GM12878 (cell line): ENCODE measurements at places on chromosomes 4 and X.

GRCh38 chr4:142875117-142875516 lies 29.0 kb upstream of the INPP4B start:
- DNase-seq: no peak

GRCh38 chrX:18676050-18676449 lies 4.1 kb upstream of the RS1 start:
- no peak for DNase-seq

DNA sequence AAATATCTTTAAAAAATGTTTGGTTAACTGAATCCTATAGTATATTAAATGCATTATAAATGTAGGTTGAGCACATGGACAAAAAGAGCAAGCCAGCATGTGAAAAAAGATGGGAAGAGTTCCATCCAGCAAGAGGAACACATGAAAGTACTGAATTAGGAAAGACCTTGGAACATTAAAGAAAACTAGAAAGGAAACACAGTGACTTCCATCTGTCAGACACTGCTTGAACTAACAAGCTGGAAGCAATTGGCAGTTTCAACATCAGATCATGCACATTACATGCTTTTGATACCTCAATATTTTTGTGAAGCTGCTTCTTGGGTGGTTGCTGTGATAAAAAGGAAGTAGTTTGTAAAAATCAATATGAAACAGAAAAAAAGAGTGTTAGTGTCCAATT lies 626.8 kb upstream of the GNPDA2 start:
- DNase-seq: no peak

DNA sequence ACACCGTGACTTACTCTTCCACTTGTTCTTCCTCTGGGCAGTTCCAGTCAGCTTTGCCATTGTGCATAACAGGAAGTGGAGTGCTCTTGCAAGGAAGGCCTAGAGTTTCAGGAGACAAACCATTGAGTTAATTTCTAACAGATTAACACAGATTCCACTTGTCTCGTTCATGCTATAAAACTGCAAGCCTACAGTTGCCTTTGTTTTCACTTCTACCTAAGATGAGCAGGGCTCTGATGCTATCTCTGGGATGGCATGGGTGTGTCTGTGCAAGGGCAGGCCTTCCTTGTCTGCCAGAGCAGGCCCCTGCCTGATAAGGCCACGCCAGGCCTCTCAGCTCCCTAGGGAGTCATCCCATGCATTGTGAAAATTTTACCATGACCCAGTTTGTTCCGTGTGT lies 67.7 kb upstream of the PGRMC2 start:
- no peak for DNase-seq

- DNase-seq: no peak
Observed at GRCh38 chr4:80465238-80465637, 129.7 kb downstream of the CFAP299 start.

GRCh38 chrX:97806946-97807345 lies 923.2 kb downstream of the RPA4 start:
- DNase-seq: no peak

DNA sequence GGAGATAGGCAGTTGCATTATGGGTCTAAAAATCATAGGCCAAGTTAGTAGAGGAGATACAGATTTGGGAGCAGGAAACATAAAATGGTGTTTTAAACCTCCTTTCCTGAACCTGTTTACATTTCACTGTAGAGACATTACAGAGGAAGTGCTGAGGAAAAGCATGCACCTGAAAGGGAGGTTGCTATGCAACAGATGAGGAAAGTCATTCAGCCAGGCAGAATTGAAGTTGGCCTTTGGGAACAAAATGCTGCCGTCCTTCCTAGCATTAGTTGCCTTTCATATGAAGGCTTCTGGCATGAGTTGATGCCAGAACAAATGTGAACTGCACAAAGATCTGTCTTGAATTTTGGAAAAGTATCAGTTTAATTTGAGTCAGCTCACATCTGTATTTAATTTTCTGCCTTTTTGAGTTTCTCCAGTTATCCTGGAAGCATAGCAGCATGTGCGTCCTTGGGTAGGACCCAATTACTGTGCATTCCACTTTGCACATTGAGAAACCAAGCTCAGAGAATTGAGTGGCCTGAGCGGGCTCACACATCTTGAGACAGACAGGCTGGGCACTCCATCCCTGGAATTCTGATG lies 38.2 kb downstream of the MAGED1 start:
- no peak for DNase-seq

DNA sequence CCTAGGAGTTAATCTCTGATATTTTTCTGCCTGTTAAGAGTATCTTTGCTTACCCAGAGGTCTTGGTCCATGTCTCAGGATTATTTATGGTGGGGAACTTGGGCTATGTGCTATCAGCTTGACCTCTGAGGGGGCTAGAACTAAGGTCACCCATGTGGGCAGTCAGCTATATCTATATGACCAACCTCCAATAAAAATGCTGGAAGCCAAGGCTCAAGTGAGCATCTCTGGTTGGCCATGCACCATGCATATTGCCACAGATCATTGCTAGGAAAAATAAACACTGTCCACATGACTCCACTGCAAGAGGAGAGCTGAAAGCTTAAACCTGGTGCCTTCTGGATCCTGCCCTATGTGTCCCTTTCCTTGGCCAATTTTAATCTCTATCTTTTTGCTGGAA lies 196.5 kb upstream of the SLC7A11 start:
- DNase-seq: no peak

GRCh38 chr4:12712648-12713339 lies 771.3 kb downstream of the RAB28 start:
- no peak for DNase-seq

GRCh38 chrX:85052205-85052604 lies 48.5 kb downstream of the APOOL start:
- DNase-seq: no peak

DNA sequence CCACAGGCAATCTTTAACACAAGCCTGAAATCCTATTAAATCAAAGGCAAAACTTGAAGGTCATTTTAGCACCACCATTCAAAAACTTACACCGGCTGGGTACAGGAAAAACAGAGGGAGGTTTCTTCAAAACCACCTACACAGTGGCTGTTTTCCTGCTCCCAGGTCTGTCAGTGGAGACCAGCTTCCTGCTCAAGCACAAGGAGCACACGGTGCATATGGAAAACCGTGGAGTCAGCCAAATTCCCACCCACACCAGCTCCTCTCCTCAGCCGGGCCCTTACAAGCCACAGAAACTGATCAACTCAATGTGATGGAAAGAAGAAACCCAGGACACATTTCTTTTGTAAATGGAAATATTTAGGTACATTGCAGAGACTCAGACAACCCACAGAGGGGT lies 14.3 kb upstream of the FAM241A start:
- DNase-seq: no peak

DNA sequence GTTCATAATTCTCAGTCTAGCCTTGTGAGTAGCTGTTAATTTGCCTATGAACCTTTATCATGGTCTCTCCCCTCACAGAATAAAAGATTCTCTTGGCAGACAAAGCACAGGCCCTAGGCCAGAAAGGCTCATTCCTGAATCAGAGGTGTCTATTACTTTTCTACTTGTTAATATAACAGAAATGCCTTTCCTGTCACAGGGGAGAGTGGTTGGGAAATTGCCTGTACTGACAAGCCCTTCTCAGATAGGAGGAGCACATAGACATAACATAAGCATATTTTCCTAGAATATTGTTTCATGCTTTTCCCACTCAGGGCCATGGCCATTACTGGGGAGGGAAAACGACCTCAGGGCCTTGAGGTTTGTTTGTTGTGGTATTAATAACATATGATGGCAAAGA lies 308.3 kb downstream of the BMPR1B start:
- no peak for DNase-seq

GRCh38 chr4:836003-836511 lies 10.1 kb upstream of the CPLX1 start:
- DNase-seq: no peak

- no peak for DNase-seq
Observed at GRCh38 chr4:173446416-173446815, 47.5 kb upstream of the SCRG1 start.

GRCh38 chr4:40227284-40227683 lies 30.5 kb downstream of the RHOH start:
- DNase-seq: peak; percentile 77

GRCh38 chr4:69749771-69750170 lies 10.6 kb downstream of the SULT1B1 start:
- no peak for DNase-seq

DNA sequence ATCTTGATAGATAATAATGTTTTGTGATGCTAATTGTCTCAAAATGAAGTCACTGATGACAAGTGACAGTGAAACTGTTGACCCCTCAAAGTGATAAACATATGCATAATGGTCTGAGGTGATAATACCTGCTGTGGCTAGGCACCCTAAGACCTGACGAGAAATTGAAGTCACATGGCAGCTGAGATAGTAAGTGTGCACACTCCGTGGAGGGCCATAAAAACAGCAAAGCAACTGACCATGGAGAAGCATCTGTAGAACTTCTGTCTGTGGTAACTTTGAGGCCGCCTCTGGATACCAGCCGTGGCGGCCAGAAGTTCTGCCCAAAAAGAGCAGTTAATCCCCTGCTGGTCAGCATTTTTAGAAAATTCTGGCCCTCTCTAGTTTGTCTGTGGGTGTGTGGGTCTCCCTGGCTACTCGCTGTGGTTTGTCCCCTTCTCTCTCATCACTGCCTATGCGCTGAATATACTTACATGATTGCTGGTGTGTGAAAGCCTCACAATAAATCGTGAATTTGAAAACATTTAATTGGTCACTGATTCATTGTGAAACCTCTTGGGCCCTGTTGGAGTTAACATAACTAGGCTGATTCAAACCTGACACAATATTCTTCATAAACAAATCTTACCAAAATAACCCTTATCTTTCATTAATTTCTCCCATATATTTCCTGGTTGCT lies 50.6 kb downstream of the CCDC149 start:
- peak; percentile 51 for DNase-seq

- DNase-seq: peak; percentile 70
Observed at GRCh38 chrX:19743386-19743785, 144.0 kb downstream of the SH3KBP1 start.

DNA sequence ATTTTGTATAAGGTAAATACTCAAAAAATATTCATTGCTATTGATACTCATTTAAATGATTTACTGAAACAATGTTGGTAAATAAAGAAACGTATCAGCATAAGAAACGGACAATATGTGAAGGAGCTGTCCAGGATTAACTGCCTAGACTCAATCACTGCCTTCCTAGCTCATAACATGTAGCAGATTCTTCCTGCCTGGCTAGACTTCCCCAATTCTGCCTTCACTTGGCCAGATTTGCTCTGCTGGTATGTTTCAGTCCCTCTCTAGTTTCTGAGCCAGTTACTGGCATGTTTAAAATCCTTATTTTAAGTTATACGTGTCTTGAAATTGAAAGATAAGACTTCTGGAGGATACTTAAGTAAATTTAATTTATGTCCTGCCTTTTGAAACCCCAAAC lies 740.3 kb downstream of the CENPC start:
- DNase-seq: no peak

DNA sequence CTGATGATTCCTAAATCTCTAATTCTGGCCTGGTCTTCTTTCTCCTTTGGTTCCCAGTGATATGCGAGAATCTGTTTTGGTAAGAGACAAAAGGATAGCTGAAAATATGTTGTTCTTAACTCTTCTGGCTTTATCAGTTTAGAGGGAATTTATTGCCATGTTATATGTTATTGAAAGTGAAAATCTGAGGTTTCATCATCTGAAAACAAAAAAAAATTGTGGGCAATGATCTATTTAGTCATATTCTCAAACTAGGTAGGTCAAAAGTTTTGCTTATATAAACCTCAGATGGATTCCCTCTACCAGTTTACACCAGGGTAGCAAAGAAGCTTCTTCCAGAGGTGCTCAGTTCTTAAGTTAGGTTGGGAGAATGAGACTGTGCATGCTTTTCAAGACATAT lies 103.6 kb downstream of the ITM2A start:
- DNase-seq: no peak

DNA sequence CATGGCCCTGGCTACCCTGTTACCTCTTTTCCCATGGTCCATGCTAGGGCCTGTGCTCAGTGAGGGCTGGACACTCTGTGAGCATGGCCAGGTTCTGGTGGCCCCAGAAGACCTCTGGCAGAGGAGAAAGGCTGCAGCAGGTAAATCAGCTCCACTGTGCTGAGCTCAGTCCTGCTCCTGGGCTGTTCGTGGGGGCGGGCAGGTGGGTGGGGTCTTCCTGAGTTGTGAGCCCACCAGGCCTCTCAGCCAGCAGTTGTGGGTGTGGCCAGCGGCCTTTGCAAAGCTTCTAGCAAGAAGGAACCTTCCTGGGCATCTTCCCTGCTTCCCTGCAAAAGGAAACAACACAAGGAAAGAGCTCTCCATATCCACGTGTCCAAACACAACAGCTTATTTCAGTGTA lies 85.3 kb upstream of the STX18 start:
- no peak for DNase-seq

- no peak for DNase-seq
Observed at GRCh38 chr4:10596586-10597290, 87.8 kb downstream of the CLNK start.

GRCh38 chrX:17397074-17397473 lies 22.1 kb downstream of the NHS start:
- DNase-seq: no peak

DNA sequence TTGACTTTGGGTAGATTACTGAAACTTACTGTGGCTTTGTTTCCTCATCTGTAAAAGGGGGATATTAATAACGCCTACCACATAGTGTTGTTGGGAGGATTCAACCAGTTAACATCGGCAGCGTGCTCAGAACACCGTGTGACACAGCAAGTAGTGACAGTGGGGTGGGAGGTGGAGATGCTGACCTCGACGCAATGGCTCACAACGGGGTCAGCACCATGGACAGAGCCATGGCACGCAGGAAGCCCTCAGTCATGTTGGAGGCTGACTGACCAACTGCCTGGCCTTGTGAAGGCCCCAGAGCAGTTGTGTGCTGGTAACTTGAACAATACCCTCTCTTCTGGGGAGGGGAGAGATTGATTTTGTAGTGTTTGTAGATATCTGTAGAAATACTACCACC lies 93.2 kb downstream of the WFS1 start:
- no peak for DNase-seq

- DNase-seq: no peak
Observed at GRCh38 chrX:115949900-115950822, 220.4 kb upstream of the AGTR2 start.

- no peak for DNase-seq
Observed at GRCh38 chr4:102427371-102427998, 73.7 kb upstream of the NFKB1 start.

DNA sequence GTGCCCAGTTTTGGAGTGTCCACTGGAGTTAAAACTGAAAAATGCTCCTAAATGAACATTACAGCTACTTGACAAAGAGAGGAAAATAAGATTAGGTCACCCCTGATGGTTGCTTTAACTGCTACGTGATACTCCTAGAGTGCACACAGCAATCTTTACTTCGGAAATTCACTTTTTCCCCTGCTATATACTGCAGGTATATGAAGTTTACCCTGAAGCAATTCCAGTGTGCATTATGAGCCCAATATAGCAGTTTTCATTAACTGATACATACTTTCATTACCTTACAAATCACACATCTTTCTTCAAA lies 773 bp upstream of the ZNF827 start:
- DNase-seq: no peak

- no peak for DNase-seq
Observed at GRCh38 chrX:97401586-97402136, 518.0 kb downstream of the RPA4 start.

GRCh38 chr4:182265881-182266280 lies 22.7 kb downstream of the TENM3 start:
- no peak for DNase-seq

GRCh38 chr4:124018383-124019317 lies 622.1 kb downstream of the SPRY1 start:
- DNase-seq: peak; percentile 33

- no peak for DNase-seq
Observed at GRCh38 chrX:150581093-150581775, 12.8 kb downstream of the MTM1 start.

GRCh38 chr4:188043154-188043553 lies 47.6 kb downstream of the ZFP42 start:
- no peak for DNase-seq

GRCh38 chr4:75255261-75255660 lies 258.9 kb downstream of the RCHY1 start:
- no peak for DNase-seq
